ENCODE measurements at places on chromosomes 3 and 15.

DNA sequence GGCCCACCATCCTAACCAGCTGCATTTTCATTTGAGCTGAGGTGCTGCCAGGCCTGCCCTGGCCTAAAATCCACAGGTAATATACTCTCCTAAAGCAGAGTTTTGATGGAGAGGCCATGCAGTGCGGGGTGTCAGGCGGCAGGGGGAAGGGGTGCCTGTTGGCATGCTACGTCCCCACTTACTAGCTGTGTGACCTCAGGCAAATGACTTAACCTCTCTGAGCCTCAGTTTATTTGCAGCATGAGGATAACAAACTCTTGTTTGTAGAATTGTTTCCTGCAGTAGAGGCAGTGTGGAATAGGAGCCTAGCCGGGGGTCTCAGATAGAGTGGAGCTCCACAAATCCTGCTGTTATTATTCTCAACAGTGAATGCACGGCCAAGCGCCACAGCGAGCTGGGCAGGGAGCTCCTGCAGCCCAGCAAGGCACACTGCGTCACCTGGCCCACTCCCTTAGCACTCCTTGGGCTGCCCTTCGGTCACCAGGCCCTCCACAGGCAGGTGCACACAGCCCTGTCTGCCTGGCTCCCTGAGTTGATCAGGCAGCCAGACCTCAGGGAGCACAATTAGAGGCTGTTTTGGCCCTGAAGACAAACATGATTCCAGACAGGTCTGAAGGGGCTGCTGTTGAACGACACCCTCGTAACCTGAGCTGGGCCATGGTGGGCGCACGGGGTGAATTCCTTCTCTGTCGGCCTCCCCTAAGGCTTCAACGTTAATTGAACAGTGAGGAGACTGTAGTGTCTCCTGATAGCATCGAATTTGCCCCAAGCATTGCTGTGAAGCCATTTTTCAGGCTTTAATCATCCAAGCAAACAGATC, 248.8 kb upstream of the LYSMD4 start:
- no peak for DNase-seq

DNA sequence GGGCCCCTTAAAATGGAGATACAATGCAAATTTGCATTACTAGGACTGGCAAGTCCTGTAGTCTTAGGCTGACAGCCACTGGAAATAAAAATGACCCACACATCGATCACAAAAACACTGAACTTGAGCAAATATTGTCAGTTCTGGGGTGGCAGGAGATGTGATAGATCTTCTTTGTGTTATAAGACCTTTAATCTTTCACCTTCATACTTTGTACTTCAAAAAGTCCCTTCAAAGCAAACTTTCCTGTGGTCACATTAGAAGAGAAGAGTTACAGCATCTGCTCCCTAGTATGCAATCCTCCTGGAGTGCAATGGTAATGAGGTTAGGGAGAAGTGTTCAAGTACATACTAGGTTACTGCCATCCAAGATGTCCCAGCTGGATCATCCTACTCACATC, 149.4 kb upstream of the KCNMB2 start:
- no peak for DNase-seq

DNA sequence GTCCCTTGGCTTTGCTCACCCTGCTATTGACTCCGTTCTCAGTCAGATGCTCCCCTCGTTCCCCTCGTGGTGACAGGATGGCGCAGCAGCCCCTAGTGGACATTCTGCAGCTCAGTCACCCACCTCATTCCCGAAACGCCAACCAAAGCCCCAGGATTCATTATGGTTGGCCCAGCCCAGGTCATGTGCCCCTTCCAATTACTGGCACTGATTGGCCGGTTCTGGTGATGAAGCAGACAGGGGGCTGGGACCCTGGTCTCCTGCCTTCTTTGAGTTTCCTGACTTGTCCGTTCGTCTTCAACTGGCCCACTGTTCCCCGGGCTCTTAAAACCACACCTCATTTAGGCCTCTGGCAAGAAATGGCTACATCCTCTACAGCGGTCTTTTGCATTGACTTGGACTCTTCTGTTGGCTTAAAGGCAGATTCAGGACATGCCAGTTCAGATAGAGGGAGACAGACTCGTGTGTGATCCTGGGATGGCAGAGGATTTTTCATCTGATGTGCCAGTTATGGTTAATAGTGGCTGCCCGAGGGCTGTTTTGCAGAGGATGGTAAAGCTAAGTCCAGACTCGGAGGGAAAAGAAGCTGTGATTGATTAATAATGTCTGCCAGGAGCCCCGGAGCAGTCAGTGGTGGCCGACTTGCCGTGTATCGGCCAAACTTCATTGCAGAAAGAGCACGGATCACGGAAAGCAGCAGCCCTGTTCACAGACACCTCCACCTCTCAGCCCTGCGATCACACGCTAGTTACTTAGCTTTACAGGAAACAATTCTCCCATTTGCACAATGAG, 37.8 kb downstream of the LSM3 start:
- peak; percentile 86 for DNase-seq

- no peak for DNase-seq
These were observed 29.8 kb downstream of the DYNC1LI1 start for GRCh38 chr3:32540899-32541298.

DNA sequence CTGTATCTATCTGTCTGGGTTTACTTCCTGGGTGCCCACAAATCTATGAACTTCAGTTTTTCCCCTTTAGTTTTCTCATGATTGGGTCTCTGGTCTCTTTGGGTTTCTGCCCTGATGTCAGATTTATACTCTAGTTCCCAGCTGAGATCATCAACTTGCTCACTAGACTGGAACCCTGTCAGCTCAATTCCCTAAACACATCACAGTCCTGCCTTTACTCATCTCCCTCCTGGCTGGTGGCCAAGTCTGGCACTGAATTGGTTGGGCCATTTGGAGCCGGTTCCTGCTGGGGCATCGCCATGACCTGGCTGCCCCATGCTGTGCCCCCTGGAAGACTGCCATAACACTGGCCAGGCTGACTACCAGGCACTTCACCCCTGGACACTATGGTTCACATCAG, 345.3 kb downstream of the CHST2 start:
- DNase-seq, result no peak

DNA sequence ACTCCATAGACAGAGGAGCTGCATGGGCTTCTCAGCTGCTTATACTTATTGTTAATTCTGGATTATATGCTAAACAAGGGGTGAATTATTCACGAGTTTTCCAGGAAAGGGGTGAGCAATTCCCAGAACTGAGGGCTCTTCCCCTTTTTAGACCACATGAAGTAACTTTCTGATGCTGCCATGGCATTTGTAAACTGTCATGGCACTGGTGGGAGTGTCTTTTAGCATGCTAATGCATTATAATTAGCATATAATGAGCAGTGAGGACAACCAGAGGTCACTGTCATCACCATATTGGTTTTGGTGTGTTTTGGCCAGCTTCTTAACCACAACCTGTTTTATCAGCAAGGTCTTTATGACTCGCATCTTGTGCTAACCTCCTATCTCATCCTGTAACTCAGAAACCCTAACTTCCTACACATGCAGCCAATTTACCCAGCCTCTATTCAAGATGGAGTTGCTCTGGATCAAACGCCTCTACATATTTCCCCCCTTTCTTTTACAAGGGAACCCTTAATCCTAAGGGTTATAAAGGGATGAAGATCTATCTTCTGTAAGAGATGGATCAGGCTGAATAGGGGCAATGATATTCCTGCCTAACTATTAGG, 12.1 kb upstream of the DMXL2 start:
- DNase-seq, result peak; percentile 33

DNA sequence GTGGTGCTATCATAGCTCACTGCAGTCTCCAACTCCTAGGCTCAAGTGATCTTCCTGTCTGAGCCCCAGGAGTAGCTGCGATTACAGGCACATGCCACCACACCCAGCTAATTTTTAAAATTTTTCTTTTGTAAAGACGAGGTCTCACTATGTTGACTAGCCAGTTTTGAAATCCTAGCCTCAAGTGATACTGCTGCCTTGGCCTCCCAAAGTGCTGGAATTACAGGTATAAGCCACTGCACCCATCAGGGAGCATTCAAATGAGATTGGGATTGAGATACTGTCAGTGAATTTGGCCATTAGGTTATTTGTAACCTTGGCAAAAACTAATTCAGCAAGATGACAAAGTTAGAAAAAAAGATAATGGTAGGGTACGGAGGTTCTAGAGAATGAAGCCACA, 21.7 kb downstream of the EDC3 start:
- DNase-seq, result no peak

GRCh38 chr3:127680146-127680661, 7.5 kb downstream of the ABTB1 start:
- no peak for DNase-seq
